ENCODE measurements at places on chromosomes 16 and 17.
A peak's percentile ranks its signal among the peaks of the same experiment; 100 is the strongest.

DNA sequence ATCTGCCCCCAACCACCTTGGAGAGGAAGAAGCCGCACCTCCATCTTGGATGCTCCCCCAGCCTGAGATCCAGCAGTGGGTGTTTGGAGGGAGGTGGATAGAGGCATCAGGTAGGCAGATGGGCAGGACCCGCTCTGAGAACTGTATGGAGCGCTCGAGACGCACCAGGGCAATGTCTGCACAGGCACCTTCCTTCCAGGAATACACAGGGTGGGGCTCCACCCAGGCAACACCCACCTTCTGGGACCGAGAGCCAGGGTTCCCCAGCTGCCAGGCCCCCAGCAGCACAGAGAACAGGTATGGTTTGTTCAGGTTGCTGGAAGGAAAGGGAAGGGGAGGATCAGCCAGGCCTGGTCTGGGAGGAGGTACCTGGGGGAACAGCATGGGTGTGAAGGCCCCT lies 2.4 kb downstream of the PRSS22 start:
- no peak overlapping the region for H3K4me3 ChIP-seq
- DNase-seq = peak; percentile 53
- H3K4me1 ChIP-seq = peaks cover 13% of the 10 kb centered on the region

GRCh38 chr17:59420901-59421300 lies 89.4 kb downstream of the YPEL2 start:
- H3K27me3 ChIP-seq = no peaks in the 10 kb centered on the region
- no peak overlapping the region for H3K4me3 ChIP-seq
- H3K4me1 ChIP-seq = peaks cover 42% of the 10 kb centered on the region
- H3K36me3 ChIP-seq = no peaks in the 10 kb centered on the region
- no peak for DNase-seq
- H3K27ac ChIP-seq = no peak overlapping the region

DNA sequence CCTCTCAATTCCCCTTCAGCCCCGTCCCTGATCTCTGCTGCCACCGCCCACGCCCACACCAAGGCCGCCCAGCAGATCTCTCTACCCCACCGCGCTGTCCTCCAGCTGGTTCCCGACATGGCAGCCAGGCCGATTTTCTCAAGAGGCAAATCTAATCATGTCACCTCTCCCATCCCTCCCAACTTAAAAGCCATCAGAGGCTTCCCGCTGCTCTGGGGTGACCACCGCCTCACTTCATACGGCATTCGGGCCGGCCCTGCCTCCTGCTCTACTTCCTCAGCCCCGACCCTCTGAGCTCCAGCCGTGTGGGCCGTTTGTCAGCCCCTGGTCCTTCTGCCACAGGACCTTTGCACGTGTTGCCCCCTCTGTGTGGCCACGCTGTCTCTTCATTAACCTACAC lies 63.2 kb downstream of the RPH3AL start:
- H3K4me1 ChIP-seq = no peaks in the 10 kb centered on the region
- H3K36me3 ChIP-seq = no peaks in the 10 kb centered on the region
- H3K4me3 ChIP-seq = no peak overlapping the region
- peak; percentile 6 for DNase-seq
- H3K27ac ChIP-seq = no peak overlapping the region

DNA sequence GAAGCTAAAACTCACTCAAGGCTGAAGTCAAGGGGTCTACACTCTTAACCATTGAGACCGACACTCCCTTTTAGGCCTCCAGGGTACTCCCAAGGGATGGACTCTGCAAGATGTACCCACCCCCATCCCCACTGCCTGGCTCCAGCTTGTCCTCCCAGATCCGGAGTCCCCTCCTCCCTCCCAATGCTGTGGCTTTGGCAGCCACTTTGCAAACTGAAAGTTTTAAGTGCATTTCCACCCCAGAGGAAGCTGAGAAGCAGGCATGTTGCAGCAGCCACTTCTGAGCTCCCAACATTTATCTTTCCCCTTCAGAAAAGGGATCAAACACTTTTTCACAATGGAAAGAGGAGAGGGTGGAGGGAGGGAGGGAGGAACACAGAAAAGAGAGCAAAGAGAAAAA lies 115.2 kb downstream of the COPRS start:
- no peaks in the 10 kb centered on the region for H3K36me3 ChIP-seq
- H3K4me1 ChIP-seq = peaks cover 48% of the 10 kb centered on the region
- H3K4me3 ChIP-seq = no peak overlapping the region
- no peaks in the 10 kb centered on the region for H3K27me3 ChIP-seq
- DNase-seq = no peak

GRCh38 chr16:31286421-31287032 lies 26.8 kb downstream of the ITGAM start:
- no peaks in the 10 kb centered on the region for H3K4me1 ChIP-seq
- no peaks in the 10 kb centered on the region for H3K27me3 ChIP-seq
- H3K27ac ChIP-seq = no peak overlapping the region
- no peak for DNase-seq
- peaks cover 5% of the 10 kb centered on the region for H3K36me3 ChIP-seq

DNA sequence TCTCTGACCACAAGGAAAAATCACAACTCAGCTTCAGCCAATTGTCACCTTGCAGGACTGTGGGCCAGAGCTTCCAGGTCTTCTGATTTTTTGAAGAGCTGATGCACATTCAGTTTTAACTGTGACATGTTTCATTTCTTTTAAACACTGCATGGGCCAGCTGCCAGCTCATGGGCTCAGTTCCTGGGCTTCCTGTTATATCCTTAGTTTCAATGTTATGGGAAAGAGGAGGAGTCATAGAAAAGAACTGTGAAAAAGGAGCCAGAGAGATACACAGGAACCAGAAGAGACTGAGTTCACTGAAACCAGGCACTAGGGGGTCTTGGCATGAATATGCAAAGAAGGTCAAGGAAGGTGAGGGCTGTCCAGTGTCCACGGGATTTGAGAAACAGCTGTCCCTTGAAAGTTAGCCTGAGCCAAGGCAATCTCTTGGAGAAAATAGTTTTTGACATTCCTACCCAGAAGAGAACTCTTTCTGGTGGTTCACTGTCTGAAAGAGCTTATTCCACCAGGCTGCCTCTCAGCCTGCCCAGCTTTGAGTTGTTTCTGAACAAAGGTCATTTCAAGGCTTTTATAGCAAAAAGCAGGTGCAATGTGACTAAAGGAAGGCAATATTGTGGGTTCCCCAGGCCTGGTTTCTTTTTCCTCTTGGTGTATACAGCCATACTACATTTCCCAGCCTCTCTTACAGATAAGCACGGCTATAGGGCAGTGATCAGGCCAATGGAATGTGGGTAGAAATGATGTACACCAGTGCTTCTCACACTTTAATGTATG lies 10.5 kb downstream of the PDILT start:
- H3K36me3 ChIP-seq = no peaks in the 10 kb centered on the region
- no peaks in the 10 kb centered on the region for H3K4me1 ChIP-seq
- H3K27me3 ChIP-seq = no peaks in the 10 kb centered on the region
- H3K4me3 ChIP-seq = no peak overlapping the region

DNA sequence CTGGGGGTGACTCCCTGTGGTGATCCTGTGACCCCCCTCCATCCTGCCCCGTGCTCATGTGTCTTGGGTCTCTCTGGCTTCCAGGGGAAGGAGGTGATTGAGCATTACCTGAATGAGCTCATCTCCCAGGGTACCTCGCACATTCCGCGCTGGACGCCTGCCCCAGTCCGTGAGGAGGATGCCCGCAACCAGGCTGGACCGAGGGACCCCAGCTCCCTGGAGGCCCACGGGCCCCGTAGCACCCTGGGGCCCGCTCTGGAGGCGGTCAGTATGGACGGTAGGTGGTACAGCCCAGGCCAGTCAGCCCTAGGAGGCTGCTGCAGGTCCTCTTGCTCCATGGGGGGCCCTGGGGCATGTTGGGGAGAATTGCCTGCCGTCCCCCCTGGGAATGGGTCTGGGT lies 33.6 kb downstream of the SEC14L5 start:
- H3K27ac ChIP-seq = no peak overlapping the region
- H3K36me3 ChIP-seq = no peaks in the 10 kb centered on the region
- DNase-seq = no peak
- H3K4me1 ChIP-seq = no peaks in the 10 kb centered on the region

DNA sequence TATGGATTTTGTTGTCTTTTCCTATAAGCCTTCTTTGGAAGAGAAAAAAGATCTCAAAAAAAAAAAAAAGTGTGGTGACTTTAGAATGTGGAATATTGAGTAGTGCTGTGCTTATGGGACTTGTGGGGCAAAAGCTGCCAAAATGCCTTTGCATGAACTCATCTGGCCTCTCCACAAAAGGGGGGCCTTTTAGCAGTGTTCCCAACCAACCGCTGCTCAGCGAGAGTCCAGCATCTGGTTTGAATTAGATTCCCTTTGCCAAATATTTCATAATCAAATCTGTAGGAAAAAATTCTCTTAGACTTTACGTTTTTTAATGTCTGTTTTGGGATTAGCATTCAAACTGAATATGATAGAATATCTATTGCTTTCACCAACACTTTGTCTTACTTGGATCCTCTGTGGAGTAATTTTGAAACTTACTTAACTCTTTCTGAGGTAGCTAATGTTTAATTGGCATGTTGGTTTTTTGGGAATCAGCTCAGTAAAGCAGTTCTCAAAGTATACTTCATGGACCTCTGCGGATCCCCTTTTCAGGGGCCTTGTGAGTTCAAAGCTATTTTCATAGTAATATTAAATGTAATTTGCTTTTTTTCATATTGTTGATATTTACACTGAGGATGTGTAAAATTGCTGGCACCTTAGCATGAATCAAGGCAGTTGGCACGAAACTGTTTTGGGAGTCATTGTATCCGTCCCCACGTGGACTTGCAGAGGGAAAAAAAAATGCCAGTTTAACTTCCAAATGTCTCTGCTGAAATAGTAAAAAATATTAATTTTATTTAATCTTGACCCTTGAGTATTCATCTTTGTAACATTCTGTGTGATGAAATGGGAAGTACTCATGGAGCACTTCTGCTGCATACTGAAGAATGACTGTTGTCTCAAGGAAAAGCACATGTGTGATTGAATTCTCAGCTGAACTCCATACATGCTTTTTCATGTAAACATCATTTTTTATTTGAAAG lies 34.7 kb upstream of the VPS4A start:
- H3K36me3 ChIP-seq = no peaks in the 10 kb centered on the region
- peaks cover 27% of the 10 kb centered on the region for H3K4me1 ChIP-seq
- H3K27me3 ChIP-seq = no peaks in the 10 kb centered on the region
- peak; percentile 77 for DNase-seq

GRCh38 chr17:34254651-34255380 lies at the start of gene CCL2:
Gene CCL2 (plus strand): TSS chr17:34255285. CDS start chr17:34255350, 65 bp downstream.
- peak within 1 kb of the TSS; percentile 81 for H3K27ac ChIP-seq
- peak; percentile 85 for DNase-seq
- H3K36me3 ChIP-seq = no peaks in the 10 kb centered on the region
- H3K4me3 ChIP-seq = peak within 1 kb of the TSS; percentile 44
- no peaks in the 10 kb centered on the region for H3K27me3 ChIP-seq
- H3K4me1 ChIP-seq = peaks cover 66% of the 10 kb centered on the region

DNA sequence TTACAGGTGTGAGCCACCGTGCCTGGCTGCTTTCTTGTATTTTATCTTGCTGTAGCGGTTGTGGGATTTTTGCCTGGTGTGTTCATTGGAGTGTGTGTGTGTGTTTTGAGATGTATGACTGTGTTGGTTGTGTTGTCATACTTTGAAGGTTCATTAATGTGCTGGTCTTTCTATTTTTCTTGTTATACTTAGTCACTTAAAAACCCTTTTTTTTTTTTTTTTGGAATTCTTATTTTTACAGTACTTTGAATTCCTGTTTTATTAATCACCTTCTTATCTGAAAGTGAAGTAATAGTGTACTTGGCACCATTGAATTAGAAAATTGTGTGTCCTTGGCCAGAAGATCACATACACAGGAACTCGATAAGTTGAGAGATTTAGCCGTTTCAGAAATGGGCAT lies 30.2 kb downstream of the TENT4B start:
- DNase-seq = no peak
- H3K27me3 ChIP-seq = no peaks in the 10 kb centered on the region
- H3K4me1 ChIP-seq = peaks cover 17% of the 10 kb centered on the region
- no peak overlapping the region for H3K4me3 ChIP-seq
- no peaks in the 10 kb centered on the region for H3K36me3 ChIP-seq

GRCh38 chr16:11089504-11090124 lies 145.2 kb downstream of the CLEC16A start:
- H3K4me1 ChIP-seq = no peaks in the 10 kb centered on the region
- DNase-seq = no peak
- no peak overlapping the region for H3K4me3 ChIP-seq
- no peak overlapping the region for H3K27ac ChIP-seq
- H3K27me3 ChIP-seq = no peaks in the 10 kb centered on the region

GRCh38 chr16:66925322-66925840 lies at the start of gene RRAD:
Gene RRAD (minus strand): TSS chr16:66925535. CDS start chr16:66925179, 356 bp downstream.
- peak within 1 kb of the TSS; percentile 91 for H3K4me3 ChIP-seq
- no peaks in the 10 kb centered on the region for H3K27me3 ChIP-seq
- DNase-seq = peak; percentile 92
- H3K4me1 ChIP-seq = peaks cover 69% of the 10 kb centered on the region
- peaks cover 20% of the 10 kb centered on the region for H3K36me3 ChIP-seq

GRCh38 chr17:27554152-27554551 lies 76.8 kb upstream of the LGALS9 start:
- H3K27me3 ChIP-seq = no peaks in the 10 kb centered on the region
- peaks cover 19% of the 10 kb centered on the region for H3K4me1 ChIP-seq
- no peak overlapping the region for H3K4me3 ChIP-seq
- DNase-seq = no peak

GRCh38 chr17:72421128-72422092 lies 300.6 kb downstream of the SOX9 start:
- peaks cover 29% of the 10 kb centered on the region for H3K4me1 ChIP-seq
- H3K36me3 ChIP-seq = no peaks in the 10 kb centered on the region
- H3K4me3 ChIP-seq = no peak overlapping the region

- no peak overlapping the region for H3K27ac ChIP-seq
- DNase-seq = no peak
- no peaks in the 10 kb centered on the region for H3K27me3 ChIP-seq
Measured at GRCh38 chr17:18916816-18917500, 35.0 kb upstream of the SLC5A10 start.

DNA sequence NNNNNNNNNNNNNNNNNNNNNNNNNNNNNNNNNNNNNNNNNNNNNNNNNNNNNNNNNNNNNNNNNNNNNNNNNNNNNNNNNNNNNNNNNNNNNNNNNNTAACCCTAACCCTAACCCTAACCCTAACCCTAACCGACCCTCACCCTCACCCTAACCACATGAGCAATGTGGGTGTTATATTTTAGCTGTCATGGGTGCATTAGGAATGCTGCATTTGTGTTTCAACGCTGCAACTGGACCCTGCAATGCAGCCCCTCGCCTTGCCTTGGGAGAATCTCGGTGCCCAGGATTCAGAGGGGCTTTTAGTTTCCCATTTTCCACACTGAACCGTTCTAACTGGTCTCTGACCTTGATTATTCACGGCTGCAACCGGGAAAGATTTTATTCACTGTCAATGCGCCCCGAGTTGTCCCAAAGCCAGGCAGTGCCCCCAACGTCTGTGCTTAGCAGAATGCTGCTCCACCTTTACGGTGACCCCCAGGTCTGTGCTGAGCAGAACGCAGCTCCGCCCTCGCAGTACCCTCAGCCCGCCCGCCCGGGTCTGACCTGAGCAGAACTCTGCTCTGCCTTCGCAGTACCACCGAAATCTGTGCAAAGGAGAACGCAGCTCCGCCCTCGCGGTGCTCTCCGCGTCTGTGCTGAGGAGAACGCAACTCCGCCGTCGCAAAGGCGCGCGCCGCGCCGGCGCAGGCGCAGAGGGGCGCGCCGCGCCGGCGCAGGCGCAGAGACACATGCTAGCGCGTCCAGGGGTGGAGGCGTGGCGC lies 43.3 kb downstream of the POLR3K start:
- H3K4me1 ChIP-seq = no peaks in the 10 kb centered on the region
- no peak overlapping the region for H3K4me3 ChIP-seq
- no peak overlapping the region for H3K27ac ChIP-seq
- no peaks in the 10 kb centered on the region for H3K36me3 ChIP-seq
